ENCODE measurements at places on chromosomes 12 and 14. TPM values are rescaled to one million over a fixed set of nuclear protein-coding genes. Genes with fewer than 3 reads are reported as not detected.

Gene IL31
- total RNA-seq, result not detected

- no peaks in the 10 kb centered on the region for H3K36me3 ChIP-seq
- no peak overlapping the region for H3K27ac ChIP-seq
- no peak overlapping the region for H3K4me3 ChIP-seq
- DNase-seq, result no peak
- no peaks in the 10 kb centered on the region for H3K27me3 ChIP-seq
Observed at GRCh38 chr14:93520053-93520607, 89.4 kb downstream of the UNC79 start.

DNA sequence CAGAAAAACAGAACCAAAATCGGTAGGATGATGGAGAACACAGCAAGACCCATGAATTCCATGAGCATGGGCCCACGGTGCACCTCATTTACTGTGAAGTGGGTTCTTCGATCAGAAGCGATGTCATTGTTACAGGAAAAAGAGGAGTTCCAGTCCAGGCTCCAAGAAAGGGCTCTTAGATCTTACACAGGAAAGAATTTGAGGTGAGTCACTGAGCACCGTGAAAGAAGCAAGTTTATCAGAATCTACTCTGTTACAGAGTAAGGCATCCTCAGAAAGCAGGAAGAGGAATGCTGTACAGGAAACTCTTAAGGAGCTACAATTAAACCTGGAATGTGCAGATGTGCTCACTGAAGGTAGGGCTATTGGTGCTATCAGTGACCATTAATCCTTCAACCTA, 11.6 kb upstream of the CHFR start:
- no peaks in the 10 kb centered on the region for H3K36me3 ChIP-seq
- H3K27ac ChIP-seq, result no peak overlapping the region
- no peaks in the 10 kb centered on the region for H3K27me3 ChIP-seq
- H3K4me1 ChIP-seq, result no peaks in the 10 kb centered on the region
- no peak overlapping the region for H3K4me3 ChIP-seq
- no peak for DNase-seq

- H3K4me3 ChIP-seq, result no peak overlapping the region
- no peak for DNase-seq
- H3K27me3 ChIP-seq, result no peaks in the 10 kb centered on the region
- no peak overlapping the region for H3K27ac ChIP-seq
- H3K36me3 ChIP-seq, result no peaks in the 10 kb centered on the region
Observed at GRCh38 chr14:78610994-78611393, 440.8 kb downstream of the NRXN3 start.

Gene EMP1
- total RNA-seq, result 114 TPM

- no peak overlapping the region for H3K4me3 ChIP-seq
- DNase-seq, result peak; percentile 47
- H3K27ac ChIP-seq, result no peak overlapping the region
- H3K4me1 ChIP-seq, result no peaks in the 10 kb centered on the region
- no peaks in the 10 kb centered on the region for H3K27me3 ChIP-seq
Observed at GRCh38 chr12:128323145-128323920, 56.4 kb downstream of the TMEM132C start.
